Islet precursor cell (in vitro differentiated cells): ENCODE measurements at places on chromosomes 5 and 9.
A peak's percentile ranks its signal among the peaks of the same experiment; 100 is the strongest.

- DNase-seq = no peak
These were observed 109.9 kb downstream of the YIPF5 start for GRCh38 chr5:144060598-144060997.

DNA sequence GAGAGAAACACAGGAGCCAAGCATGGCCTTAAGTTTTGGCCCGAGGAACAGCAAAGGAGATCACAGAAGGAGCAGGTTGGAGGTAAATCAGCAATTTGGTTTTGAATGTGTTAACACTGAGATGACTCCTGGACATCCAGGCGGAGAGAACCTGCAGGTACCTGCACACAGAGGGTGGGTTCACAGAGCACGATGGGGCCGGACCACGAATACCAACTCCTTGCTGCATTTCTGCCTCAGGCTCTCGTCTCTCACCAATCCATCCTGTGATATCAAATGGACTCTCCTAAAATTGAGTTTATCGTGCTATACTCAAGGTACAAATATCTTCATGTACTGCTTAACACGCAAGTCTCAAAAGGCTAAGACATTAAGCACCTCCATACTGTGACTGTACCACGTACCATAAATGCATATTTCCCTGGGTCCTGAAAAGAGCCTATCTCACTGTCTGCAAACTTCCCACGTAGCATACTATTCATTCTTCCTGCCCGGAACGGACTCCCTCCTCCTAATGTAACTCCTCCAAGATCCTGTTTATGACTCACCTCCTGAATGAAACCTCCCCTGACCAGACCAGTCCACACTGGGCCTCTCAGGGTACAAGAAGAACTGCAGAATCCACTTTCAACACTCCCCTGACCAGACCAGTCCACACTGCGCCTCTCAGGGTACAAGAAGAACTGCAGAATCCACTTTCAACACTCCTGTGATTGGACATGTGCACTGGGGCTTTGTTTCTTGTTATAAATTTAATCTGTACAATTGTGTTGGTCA, 380.8 kb upstream of the RFX3 start:
- peak; percentile 91 for DNase-seq

DNA sequence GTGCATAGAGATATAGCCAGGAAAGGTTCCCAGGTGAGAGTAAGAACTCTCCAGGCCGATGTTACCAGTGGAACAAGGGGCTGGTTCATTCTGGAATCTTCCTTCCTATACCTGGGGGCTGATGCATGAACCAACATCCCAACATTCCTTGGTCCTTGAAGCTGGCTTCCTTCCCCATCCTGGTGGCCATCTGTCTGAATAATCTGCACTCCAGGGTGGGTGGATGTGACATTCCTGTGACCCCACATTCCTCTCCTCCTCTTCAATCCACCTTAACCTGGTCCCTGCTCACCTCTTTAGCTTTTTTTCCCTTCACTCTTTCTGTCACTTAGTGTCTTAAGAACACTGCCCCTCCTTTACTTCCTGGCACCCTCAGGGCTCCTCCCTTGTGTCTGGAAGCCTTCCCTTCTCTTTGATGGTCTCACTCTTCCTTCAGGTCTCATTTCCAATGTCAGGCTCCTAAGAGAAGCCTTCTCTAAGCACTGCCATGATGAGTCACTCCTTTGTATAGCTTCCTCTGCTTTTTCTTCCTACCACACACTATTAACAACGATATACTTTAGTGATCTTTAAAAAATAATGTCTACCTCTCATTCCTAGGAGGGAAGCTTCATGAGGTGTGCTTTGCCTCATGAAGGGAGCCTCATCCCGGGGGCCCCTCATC, 80.3 kb downstream of the BOD1 start:
- no peak for DNase-seq

GRCh38 chr5:98825582-98826375, 52.3 kb downstream of the RGMB start:
- no peak for DNase-seq
